Stimulated activated CD4-positive, alpha-beta T cell treated with anti-CD3 and anti-CD28 coated beads, TNF-alpha, amount 100 ng/mL, for 4 hours (primary cell): ENCODE measurements at places on chromosomes 7 and 10.

- DNase-seq = no peak
Measured at GRCh38 chr7:19698331-19698730, 10.5 kb downstream of the POLR1F start.

- DNase-seq = peak; percentile 6
Measured at GRCh38 chr7:7944619-7945282, 23.8 kb upstream of the GLCCI1 start.

DNA sequence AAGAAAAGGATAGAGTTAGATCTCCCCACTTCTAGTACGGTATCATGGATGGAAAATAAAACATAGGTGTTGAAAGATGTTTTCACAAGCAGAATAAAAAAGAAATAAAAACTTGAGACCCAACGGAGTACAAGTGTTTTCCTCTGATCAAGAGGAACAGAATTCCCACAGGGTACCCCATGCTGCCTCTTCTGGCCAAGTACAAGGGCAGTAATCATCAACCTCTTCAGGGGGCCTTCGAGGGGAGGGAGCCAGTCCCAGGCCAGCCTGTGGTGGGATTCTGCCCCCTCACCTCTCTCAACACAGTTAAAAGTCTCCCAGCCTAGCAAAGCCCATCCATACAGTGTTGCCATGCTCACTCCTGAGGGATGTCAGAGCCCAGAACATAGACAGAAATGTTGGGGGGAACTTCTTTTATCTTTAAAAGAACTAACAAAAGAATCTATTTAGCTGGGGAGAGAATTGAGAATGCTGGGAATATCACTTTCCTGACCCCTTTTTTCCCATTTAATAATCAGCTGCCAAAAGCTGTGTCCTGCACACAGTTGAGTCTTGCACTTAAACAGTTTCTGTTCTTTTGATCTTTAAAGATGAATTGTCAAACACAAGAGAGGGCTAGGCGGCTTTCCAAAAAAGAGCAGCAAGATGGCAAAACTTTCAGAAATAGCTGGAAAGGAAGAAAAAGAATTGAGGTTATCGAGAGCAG, 101.7 kb downstream of the PTN start:
- DNase-seq = no peak

DNA sequence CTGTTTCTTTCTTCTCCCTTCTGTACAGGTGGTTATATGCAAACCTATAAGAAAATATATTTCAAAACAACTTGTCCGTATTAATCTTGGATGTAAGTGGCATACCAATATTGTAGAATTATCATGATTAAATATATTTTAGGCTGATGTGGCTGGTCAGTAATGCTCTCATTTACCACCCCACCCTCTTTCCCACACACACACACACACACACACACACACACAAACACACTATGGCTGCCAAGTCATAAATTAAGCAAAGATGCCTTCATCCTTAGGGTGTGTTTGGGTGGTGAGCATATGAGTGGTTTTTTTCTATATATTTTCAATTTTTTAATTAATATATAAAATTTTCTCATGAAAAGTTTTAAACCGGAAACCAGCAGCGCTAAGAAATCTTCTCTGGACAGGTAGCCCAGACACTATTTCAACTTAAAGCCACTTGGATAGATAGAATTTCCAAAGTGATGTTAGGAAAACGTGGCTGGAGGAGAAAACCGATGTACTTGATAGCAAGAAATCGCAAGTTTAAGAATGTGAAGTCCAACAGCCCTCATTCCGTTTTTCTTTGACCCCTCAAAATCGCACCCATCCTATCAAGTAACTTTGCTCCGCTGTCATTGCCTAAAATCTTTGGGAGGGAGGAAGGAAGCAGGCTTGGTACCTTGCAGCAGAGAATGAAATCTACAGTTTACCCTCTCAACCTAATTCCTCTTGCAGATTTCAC, 171.7 kb downstream of the FAM107B start:
- no peak for DNase-seq

DNA sequence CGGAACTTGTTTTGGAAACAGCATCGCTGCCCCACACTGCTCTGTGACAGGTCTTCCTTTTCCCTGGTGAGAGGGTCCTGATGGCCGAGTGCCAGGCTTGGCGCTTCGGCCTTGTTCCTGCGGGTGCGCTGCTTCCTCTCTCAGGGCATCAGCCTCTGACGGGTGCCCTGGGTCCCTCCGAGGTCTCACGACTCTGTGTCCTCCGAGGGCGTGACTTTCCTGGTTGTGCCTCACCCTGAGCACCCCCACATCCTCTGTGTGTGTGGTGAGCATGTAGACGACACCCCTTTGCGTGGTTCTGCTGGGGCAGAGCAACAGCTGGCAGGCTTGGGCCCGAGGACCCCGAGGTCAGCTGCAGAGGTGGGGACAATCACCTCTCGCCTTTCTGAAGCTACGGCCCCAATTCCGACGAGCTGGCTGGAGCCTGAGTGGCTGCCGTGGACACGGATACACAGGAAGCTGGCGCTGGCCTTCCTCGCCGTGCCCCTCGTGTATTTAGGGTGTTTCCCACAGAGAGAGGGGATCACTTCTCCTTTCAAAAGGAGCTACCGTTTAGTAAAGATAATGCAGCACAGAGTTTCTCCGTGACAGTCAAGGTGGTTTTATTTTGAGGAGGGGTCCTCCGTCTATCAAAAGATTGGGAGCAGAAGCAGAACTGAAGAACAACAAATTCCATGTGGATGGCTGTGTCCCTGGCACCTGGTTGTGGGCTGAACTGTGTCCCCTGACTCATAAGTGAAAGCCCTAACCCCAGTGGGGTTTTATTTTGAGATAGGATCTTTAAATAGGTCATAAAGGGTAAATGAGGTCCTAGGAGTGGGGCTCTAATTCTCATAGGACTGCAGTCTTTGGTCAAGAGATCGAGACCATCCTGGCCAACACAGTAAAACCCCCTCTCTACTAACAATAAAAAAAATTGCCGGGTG, 36.2 kb upstream of the PITRM1 start:
- no peak for DNase-seq

DNA sequence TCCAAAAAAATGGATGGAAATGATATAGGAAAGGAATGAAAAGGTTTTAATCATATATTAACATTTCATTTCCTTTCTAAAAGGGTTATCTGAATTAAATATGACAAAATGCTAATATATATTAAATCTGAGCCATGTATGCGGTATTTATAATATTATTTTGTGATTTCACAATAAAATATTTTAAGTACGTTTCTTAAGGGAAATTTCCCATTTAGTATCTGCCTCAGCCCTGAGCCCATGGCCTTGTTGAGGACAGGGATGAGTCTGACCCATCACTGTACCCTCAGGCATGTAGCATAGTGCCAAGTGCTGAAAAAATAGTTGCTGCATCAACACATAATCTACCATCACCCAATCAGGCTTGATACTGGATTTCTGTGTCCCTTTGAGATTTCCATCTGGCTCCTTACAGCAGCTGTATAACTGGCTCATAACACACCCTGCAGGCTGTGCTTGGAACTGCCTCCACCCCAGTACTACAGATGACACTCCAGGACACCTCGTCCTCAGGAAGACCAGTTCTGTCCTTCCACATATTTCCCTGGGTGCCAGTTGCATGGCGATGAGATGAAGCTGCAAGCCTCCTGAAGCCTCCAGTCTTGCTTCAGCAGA, 59.4 kb upstream of the ASAH2 start:
- DNase-seq = no peak

DNA sequence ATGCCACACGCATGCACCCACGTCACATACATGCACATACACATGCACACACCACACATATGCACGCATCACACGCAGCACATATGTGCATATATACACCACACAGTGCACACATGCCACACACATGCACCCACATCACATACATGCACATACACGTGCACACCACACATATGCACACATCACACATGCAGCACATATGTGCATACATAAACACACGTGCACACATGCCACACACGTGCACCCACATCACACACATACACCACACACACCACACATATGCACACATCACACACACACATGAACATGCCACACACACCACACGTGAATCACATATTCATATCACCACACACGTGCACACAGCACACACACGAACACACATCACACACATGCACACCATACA, 338.8 kb downstream of the PTPRN2 start:
- DNase-seq = no peak

GRCh38 chr7:3393862-3394261, 92.8 kb downstream of the SDK1 start:
- no peak for DNase-seq

- DNase-seq = no peak
Measured at GRCh38 chr10:35232527-35232926, 103.8 kb upstream of the CCNY start.

- DNase-seq = no peak
Measured at GRCh38 chr10:3805201-3805790, 20.3 kb upstream of the KLF6 start.

GRCh38 chr7:117489430-117489829, 9.6 kb downstream of the CFTR start:
- no peak for DNase-seq

DNA sequence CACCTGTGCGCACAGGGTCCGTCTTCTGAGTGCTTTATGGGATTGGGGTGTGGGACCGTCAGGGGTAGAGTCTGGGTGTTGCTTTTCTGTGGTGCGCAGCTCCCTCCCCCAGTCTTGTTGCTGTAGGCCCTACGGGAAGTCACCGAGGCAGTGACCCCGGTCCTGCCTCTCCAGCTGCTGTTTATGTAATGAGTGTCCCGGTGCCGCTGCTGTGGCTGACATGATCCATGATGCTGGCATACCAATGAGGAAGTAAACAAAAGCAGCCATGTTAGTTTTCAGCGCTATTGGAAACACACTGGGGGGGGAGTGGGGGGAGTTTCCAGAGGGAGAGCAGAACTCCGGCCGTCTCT, 1.1 kb downstream of the TRIM8 start:
- DNase-seq = no peak

- no peak for DNase-seq
Measured at GRCh38 chr10:104337521-104337984, 712 bp downstream of the ITPRIP start.

DNA sequence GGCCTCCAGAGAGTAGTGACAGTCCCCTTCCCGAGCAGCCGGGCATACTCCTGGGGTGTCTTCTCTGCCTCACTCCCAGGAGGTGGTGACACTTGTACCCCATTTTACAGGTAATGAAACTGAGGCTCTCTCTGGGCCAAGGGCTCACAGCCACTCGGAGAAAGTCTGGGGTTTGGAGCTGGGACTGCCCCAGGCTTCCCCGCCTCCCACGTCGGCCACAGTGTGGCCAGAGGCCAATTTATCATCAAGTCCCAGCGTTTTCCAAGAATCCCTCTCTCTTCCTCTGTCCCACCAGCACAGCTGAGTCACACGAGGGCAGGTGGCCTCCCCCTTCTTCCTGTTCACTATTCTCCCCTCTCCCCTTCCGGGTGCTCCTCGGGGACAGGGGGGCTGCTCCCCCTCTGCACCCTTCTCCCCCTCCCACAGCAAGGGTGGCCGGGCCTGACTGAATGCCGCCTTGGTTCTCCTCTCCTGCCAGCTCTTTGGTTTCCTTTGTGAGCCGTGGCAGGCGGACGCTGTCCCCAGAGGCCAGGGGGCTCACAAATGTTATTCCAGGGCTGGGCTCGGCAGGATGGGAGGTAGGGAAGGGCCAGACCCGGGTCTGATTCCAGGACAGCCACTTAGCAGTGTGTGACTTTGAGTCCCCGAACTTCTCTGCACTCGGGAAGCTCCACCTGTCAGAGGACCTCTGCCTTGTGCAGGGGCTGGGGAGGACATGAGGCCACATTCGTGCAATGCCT, 17.7 kb downstream of the CLIP2 start:
- no peak for DNase-seq

- DNase-seq = no peak
Measured at GRCh38 chr10:63819753-63820329, 298.6 kb downstream of the REEP3 start.

- DNase-seq = no peak
Measured at GRCh38 chr10:129046962-129047361, 420.1 kb upstream of the MGMT start.

GRCh38 chr10:88343761-88344484, 239.2 kb downstream of the RNLS start:
- no peak for DNase-seq

DNA sequence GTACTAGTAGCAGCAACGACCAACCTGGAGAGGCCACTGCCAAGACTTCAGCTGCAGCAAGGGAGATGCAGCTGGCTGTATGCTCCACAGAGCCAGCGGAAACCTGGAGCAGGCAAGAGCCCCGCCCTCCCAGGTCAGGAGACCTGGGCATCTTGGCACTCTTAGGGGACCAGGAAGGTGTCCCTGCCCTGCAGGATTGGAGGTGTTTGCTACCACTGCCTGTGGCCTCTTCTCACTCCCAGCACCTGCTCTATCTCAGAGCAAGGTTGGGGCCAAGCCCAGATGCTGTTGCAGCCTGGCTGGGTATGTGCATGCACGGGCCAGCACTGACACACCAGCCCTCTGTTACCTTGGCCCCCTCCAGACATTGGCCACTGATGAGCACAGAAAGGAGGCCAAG, 1512.8 kb downstream of the REEP3 start:
- DNase-seq = no peak

DNA sequence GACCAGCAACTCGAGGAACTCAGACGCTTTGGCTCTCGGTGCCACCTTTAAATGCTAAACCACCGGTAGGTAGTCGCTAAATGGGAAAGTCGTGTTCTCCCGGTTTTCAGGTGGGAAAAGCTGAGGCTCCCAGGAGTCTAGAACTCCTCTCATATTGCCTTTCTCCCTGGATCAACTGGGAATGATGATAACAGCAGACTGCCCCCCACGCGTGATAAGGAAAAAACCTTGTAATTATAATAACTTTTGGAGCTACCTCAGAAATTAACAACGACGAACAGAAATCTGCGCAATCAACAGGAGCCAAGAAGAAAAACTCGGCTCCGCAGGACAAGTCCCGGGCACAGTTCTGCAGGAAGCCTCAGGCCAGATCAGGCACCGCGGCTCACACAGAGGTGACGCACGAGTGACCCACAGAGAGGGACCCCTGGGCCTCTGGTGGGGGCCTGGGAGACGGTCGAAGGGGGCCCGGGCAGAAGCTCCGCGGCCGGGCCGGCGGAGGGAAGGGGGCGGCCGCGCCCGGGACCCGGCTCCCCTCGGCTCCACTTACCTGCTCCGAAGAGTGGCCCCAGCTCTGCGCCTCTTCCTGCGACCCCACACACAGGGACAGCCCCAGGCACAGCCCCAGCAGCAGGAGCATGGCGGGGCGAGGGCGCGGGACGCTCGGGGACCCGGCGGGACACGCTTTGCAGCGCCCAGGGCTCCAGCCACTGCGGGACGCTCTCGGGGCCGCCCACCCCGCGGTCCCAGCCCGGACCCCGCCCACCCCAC, at the start of gene ITIH5:
Gene ITIH5, minus strand, starts transcription at position 714 of the 771 bp plus-strand sequence. Its CDS starts 74 bp downstream, at position 640.
- no peak for DNase-seq

- DNase-seq = no peak
Measured at GRCh38 chr10:75924309-75924902, 493.0 kb downstream of the LRMDA start.
